ENCODE measurements at places on chromosomes 6 and 20.
A peak's percentile ranks its signal among the peaks of the same experiment; 100 is the strongest.

- DNase-seq: no peak
Measured at GRCh38 chr6:51792273-51793030, 295.0 kb downstream of the PKHD1 start.

- DNase-seq: no peak
Measured at GRCh38 chr20:50420380-50420779, 89.8 kb upstream of the PTPN1 start.

GRCh38 chr6:11291582-11291981 lies 59.1 kb upstream of the NEDD9 start:
- peak; percentile 27 for DNase-seq

- DNase-seq: no peak
Measured at GRCh38 chr20:11766961-11767360, 150.7 kb upstream of the BTBD3 start.

- DNase-seq: no peak
Measured at GRCh38 chr6:166352923-166353322, 10.6 kb upstream of the SFT2D1 start.

DNA sequence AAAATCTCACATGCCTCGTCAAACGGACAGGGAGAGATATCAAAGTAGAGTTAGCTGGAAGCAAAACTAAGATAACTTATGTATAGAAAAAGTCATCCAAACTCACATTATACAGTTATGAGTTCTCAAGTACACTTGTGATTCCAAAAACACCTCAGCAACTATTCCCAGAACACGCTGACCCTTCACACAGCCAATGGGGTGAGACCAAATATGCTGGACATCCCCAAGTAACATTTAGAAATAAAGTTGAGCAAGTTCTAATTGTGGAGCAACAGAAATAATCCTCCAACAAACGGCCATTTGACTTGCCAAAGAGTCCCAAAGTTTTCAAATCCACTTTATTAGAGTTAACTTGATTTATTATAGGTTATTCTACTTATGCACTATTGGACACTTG lies 52.4 kb downstream of the LY86 start:
- DNase-seq: no peak

- DNase-seq: no peak
Measured at GRCh38 chr6:105748737-105749161, 337.4 kb upstream of the PRDM1 start.

DNA sequence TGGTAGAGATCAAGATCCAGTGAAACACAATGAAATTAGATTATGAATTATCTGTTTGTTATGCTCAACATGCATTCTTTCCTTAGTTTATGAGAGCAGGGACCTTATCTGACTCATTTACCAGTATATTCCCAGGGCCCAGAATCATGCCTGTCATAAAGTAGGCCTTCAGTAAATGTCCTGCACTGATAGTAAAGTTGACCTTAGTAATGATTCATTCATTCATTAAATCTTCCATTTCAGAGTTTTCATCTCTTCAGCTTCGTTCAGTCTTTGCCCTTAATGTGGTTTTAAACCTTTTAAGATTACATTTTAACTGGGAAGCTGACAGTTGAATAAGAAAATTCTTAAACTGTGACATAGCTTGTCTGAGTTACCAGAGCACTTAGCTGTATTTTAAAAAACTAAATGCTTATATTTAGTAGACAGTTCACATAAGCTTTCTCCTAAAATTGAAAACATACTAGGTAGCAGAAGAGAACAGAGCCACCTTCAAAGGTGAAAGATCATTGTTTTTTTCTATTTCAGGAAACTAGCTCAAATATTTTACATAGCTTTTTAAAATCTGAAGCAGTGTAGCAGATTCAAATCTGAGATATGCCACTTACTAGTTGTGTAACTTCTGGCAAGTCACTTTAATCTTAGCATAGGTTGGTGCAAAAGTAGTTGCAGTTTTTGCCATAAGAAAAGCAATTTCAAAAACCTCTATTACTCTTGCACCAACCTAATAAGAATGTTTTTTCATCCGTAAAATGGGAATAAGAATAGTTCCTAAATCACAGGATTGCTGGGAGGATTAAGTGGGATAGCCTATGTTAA lies 41.4 kb downstream of the MCM8 start:
- DNase-seq: no peak

DNA sequence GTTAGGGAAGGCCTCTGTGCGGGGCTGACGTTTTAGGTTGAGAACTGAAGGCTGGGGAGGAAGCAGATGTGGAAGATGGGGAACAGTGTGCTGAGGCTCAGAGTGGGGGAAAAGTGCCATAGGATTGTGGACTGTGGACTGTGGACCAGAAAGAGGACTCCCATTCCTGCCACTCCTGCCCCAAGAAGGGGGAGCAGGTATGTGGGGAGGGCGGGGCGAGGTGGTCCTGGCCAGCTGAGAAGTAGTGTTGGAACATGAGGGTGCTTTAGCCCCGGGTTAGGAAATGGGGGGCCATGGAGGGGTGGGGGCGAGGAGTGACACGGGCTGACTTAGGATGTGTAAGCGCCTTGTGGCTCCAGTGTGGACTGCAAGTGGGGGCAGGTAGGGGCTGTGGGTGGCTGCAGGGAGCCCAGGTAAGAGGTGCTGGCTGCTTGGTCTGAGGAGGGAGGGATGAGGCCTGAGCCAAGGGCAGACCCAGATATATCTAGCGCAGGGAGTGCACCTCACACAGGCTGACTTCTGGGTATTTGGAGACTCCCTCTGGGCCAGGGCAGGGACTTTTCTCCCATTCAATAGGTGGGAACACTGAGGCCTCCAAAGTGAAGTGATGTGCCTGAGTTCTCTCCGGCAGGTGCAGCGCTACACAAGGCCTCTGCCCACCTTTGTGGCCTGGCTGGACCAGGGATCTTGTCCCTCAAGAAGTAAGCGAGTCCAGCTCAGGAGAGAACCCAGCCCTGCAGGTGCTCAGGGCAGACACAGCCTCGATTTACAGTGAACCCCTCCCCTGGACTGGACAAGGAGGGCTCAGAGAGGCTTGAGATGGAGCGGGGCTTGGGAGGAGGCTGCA lies 76.6 kb upstream of the TOX2 start:
- DNase-seq: no peak

- DNase-seq: no peak
Measured at GRCh38 chr20:16364320-16364687, 208.9 kb downstream of the KIF16B start.

GRCh38 chr20:46898423-46898822 lies 3.8 kb downstream of the EYA2 start:
- no peak for DNase-seq

GRCh38 chr6:46473881-46474280 lies 17.4 kb downstream of the RCAN2 start:
- DNase-seq: no peak

- no peak for DNase-seq
Measured at GRCh38 chr6:113564371-113565171, 292.6 kb upstream of the MARCKS start.

GRCh38 chr6:148446681-148447080 lies 104.0 kb downstream of the SASH1 start:
- DNase-seq: no peak

DNA sequence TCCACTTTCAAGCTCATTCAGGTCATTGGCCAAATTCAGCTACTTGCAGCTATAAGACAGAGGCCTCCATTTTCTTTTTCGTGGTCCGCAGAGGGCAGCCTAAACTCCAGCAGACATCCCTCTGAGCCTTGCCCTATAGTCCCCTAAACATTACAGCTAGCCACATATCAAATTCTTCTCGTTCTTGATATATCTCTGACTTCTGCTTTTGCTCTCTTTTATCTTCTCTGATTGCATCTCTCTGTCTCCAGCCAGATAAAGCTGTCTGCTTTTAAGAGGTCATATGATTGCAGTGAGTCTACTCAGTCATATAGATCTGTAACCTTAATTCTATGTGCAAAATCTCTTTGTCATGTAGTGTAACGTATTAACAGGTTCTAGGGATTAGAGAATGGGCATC lies 358.4 kb upstream of the RGS17 start:
- no peak for DNase-seq

DNA sequence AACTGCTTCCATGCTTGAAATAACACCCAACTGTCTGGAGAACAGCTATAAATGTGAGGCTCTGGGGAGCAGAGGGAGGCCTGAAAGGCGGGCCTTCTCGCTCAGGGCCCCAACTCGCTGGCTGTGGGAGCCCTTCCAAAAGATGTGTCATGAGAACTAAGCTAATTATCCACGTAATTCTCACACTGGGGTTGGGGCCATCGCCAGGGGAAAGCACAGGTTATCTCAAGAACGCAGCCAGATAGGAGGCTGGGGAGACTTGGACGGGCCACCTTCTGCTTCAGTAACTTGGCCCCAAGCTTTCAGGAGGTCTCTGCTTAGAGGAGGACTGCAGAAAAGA lies 1.6 kb downstream of the PXDC1 start:
- no peak for DNase-seq

DNA sequence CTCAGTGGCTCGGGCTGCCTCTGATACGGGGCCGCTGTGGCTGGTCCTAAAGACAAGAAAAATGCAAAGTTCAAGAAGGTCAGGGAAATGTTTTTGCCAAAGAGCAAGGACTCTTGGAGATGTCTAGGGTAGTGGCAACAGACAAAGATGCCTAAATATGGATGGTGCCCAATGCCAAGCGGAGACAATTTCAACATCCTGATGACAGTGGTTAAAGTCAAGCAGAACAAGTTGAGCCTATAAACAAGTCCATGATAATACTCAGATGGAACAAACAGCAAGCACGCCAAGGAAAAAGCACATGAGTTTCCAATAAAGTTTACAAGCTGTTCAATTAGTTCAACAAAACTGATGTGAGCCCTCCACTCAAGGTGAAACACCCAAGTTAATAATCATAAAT lies 51.1 kb downstream of the SLC22A1 start:
- no peak for DNase-seq

DNA sequence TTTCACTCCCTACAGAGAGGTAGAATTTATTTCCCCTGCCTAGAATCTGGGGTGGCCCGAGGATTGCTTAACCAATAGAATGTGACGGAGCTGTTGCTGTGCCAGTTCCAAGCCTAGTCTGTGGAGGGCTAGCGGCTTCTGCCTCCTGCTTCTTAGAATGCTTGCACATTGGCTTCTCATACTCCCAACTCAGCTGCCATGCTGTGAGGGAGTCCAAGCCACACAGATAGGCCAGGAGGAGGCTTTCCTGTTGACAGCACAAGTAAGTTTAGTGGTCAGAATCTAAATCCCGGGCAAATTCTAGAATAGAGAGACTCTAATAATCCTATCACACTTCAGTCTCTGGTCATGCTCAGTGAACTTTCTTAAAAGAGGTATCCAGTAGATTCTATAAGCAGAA lies 57.5 kb upstream of the SNRPB2 start:
- no peak for DNase-seq

DNA sequence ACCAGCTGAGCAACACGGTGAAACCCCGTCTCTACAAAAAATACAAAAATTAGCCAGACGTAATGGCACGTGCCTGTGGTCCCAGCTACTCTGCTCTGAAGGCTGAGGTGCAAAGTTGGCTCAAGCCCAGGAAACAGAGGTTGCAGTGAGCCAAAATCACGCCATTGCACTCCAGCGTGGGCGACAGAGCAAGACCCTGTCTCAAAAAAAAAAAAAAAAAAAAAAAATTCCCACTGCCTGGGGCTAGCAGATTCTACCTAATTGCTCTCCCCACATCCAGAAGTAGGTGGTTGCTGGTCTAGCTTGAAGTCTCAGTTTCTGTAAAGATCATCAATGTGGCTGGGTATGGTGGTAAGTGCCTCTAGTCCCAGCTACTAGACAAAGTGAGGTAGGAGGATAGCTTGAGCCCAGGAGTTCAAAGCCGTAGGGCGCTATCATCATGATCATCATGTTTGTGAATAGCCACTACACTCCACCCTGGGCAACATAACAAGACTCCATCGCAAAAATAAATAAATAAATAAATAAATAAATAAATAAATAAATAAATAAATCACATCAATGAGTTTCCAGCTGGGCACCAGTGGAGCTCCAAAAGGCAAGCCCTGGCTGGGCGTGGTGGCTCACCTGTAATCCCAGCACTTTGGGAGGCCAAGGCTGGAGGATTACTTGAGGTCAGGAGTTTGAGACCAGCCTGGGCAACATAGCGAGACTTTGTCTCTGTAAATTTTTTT lies 6.3 kb upstream of the AP5S1 start:
- peak; percentile 58 for DNase-seq

DNA sequence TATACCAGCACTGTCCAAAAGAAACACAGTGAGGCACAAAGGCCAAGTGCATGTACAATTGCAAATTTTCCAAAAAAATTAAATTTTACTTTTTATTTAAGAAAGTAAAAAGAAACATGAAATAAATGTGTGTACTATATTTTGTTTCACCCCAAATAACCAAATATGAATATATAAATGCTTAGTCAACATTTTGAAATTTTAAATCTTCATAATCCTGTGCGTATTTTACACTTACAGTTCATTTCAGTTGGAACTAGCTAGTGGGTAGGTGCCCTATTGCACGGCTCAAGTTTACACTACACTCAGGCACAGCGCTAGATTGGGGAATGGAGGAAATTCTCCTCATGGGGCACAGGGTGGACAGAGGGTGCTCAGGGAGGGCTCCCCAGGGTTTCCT lies 18.0 kb upstream of the BTN3A3 start:
- no peak for DNase-seq

DNA sequence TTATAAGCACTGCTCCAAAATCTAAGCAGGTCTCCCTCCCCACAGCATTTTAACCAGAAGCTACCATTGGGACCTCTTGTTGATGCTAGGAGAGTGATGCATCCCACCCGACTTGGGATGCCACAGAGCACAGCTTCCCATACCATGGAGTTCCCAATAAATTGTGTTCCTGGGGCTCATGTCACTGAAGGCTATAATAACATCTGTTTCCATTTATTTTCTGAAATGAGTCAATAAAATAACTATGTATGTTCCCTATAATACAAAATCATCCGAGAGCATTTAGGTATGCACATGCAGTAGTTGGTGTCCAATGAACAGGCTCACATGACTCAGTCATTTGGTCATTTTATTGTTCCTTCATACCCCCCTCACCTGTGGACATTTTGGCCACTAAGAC lies 204.2 kb downstream of the TBC1D7 start:
- no peak for DNase-seq

GRCh38 chr6:55578537-55579363 lies at the start of gene HMGCLL1:
TSS of gene HMGCLL1 (minus strand) at chr6:55579192. CDS start at chr6:55579055, 137 bp downstream.
- DNase-seq: peak; percentile 4

GRCh38 chr6:156963712-156964700 lies 186.8 kb downstream of the ARID1B start:
- peak; percentile 74 for DNase-seq

- no peak for DNase-seq
Measured at GRCh38 chr6:105001063-105001462, 44.2 kb downstream of the LIN28B start.

- no peak for DNase-seq
Measured at GRCh38 chr6:109910571-109910970, 67.5 kb upstream of the GPR6 start.

DNA sequence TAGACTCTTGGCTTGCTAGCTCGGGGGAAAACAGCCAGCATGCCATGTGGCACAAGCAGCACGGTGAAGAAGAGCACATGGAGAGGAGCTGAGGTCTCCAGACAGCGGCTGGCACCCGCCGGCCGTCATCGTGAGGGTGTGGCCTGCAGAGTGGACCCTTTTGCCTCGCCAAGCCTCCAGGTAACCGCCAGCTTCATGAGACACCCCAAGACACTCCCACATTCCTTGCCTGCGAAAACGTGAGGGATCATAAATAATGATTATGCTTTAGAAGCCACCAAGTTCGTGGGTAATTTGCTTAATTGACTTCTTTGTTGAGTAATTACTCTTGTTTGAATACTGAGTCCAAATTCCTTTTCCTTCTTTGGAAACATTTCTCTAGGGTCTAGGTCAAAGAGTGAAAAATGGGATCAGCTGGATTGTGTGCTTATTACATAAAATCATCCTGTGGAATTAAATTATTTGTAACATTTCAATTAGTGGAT lies 23.2 kb downstream of the FAM50B start:
- DNase-seq: no peak

GRCh38 chr6:35679399-35679798 lies 9.3 kb downstream of the FKBP5 start:
- DNase-seq: no peak
